ENCODE measurements at places on chromosomes 16 and 17.
A peak's percentile ranks its signal among the peaks of the same experiment; 100 is the strongest.

DNA sequence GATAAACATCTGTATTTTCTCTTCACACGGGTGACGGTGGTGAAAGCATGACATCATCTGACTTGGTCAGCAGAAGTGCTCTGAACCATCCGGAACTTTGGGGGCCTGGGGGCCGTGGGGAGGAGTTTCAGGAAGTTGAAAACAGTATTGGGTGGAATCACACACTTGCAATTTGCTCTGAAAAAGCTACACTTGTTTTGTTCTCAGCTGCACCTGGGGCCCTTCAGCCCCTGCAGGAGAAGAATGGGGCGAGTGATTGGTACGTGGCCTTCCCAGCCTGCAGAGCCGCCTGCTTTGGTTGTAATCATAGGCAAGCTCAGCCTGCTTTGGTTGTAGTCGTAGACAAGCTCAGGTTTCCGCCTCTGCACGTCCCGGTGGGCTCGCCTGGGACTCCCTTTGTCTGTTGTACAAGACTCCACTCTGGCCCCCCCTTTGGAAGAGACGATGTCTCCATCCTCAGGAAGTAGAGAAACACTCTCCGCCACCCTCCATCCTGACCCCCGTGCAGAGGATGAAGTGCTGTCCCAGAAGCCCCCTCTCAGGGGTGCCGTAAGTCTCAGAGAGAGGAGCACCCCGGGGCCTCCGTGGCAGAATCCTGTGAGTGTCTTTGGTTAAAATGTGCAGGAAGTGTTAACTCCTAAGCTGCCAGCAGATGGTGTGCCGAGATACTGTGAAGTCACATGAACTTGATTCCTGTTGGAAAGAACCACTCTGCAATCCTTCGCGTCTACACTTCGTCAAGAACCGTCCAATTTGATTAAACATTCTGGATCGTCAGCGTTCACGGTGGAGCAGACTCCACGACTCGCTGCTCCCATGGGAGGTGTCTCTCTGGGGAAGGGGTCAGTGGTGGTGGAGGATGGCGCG, 5.4 kb downstream of the BANP start:
- peak; percentile 68 for DNase-seq

DNA sequence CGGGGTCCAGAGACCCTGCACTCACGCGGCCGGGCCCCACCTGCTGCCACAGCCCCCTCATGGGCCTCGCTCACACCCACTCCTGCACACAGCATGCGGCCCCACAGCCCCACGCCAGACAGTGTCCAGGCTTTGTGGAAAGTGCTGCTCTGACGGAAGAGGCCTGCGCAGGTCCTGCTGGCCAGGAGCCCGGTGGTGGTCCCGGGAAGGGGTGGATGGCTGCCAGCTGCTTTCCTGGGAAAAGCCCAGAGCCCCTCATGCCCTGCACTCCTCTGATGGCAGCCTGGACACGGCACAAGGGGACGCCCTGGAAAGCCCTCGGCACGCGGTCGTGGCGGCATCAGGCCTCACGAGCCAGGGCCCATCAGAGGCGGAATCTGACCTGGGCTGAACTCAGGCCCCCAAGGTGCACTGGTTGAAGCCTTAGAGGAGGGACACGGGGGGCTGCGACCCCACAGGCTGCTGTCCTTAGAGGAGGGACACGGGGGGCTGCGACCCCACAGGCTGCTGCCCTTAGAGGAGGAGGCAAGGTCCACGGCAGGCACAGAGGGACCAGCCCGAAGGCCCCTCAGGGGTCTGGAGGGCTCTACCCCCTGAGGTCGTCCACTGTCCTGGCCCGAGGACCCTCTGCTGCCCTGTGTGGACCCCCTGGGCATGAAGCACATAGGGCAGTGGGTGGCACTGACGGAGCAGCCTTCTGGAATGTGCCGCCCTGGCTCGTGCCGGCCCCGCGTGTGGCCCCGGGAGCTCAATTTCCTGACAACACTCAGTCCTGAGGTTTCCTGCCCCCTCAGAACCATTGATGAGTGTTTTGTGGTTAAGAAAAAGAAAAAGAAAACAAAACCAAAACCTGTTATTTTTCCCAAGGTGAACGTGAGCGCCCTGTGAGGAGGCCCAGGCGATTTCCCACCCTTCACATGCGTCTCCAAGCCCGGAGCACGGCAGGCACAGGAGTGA, 22.1 kb downstream of the SOX8 start:
- DNase-seq, result no peak

- DNase-seq, result no peak
These were observed 4.1 kb downstream of the CHD9 start for GRCh38 chr16:53058882-53059281.

DNA sequence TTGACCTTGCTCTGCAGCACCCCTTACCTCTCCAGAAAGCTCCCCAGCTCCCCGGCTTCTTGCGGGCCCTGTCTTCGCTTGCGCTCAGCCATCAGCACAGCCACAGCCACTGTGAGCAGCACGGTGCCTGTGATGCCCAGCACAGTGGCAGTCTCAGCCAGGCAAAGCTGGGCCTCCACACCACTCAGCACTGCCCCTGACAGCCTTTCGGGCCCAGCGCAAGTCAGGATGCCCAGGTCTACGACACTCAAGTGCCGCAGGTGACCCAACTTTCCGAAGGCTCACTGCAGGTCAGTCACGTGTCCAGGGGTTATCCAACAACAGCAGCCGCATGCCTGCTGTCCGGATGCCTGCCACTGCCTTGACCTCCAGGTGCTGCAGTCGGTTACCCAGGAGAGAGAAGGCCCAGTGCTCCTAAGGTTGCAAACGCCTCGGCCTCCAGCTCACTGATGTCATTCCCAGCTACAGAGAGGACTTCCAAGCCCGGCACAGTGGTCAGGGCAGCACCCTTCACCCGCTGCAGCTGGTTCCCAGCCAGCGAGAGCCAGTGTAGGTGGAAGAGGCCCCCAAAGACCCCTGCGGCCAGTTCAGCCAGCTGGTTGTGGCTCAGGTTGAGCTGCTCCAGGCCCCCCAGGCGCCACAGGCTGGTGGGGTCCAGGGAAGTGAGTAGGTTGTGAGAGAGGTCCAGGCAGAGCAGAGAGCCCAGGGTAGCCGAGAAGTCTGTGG, 8.9 kb upstream of the TMEM101 start:
- DNase-seq, result no peak

DNA sequence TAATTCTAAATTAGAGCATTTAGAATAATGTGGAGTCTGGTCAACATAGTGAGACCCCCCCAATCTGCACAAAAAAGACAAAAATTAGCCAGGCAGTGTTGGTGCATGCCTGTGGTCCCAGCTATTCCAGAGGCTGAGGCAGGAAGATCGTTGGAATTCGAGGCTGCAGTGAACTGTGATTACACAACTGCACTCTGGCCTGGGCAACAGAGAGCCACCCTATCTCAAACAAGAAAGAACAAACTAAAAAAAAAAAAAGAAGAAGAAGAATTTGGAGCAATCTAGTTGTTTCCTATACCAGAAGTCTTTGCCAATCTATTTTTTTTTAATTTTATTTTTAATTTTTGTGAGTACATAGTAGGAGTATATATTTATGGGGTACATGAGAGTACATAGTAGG, 6.0 kb downstream of the CETP start:
- DNase-seq, result no peak

DNA sequence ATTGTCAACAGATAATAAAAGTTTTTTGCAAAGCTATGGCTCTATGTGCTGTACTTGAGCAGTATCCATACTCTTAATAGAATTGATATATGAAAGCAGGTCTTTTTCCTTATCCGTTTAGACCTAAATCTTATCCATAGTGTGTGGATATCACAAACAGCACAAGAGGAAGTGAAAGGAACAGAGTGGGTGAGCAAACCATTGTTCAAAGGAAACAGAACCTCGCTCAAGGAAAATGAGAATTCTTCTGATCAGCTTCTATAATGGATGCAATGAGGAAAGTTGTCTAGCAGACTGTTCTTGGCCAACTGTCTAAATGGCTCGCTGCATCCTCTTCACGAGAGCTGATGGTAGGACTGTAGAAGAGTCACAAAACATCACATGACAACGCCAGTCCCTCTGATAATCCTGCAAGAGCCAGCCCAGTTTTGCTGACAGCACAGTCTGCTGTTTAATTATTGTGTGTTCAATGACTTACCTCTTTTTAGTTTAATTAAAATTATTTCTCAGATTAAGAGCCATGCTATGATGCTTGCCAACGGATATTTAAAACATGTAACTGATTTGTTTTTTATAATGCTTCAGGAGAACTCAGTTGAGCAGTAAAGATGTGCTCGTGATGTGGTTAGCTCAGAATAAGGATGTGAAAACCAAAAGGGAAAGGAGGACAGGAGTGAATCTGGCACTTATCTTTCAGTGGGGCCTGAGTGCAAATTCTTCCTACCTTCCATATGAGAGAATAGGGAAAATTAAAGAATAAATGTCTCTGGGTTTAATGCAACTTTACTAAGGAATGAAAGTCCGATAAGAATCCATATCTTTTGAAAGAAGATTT, 38.5 kb downstream of the WWOX start:
- DNase-seq, result no peak

- no peak for DNase-seq
These were observed 118.4 kb upstream of the NOG start for GRCh38 chr17:56475116-56475515.

GRCh38 chr17:38508954-38509771, 80.9 kb downstream of the ARHGAP23 start:
- DNase-seq, result peak; percentile 71

- DNase-seq, result no peak
These were observed 8.6 kb downstream of the MEIOC start for GRCh38 chr17:44664867-44665266.

DNA sequence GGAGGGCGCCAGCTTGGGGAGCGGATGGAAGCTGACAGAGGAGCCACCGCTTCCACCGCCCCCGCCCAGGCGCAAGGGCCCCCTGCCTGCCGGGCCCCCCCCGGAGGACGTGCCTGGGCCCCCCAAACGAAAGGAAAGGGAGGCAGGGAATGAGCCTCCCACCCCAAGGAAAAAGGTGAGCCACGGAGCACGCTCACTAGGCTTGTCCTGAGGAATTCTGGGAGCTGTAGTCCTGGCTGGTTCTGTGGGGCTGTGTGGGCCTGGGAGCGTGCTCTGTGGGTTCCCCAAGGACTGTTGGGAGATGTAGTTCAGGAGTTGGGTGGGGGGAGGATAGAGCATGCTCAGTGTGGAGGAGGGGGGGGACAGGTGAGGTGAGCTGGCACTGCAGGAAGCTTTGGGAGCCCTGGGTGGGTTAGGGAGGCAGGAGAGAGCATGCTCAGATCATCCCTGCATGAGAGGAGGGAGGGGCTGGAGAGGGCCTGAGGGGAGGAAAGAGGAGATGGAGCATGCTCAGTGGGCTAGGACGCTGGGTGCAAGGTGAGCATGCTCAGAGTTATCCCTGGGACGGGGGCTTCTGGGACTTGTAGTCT, 4.5 kb downstream of the FBXL19 start:
- DNase-seq, result no peak

- no peak for DNase-seq
These were observed 367.6 kb upstream of the ERCC4 start for GRCh38 chr16:13552062-13552959.

- no peak for DNase-seq
These were observed 315.8 kb downstream of the HAPSTR1 start for GRCh38 chr16:9407206-9407758.

DNA sequence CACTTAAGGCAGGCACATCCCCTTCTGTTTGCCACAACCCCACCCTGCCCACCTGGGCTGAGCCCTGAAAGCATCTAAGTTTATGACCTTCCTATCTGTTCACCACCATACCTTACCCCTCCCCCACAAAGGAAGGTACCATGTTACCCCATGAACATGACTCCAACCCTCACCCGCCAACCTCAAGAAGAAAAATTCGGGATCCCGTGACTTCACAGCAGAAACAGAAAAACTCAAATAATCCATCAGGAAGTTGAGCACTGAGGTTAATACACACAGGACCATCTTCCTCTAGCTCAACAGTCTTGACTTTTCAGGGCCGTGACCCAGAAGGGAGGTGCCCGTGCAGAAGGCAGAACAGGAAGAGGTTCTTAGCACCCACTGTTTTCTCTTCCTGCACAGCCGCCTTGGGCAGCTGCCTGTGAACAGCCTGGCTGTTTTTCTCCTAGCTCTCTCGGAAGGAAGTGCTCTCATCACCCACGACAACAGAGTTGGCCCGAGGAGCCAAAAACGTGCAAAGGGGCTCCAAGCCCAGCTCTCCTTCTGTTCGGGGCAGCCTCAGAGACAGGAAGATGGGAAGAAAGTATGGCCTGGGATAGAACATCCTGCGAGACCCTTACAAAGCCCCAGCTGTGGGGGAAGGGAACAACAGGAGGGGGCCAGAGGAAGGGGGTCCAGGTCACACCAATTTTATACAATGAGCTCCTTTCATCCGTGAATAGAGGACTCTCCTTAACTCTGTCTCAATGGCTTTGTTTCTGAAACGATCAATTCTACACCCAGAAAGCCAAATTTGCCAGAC, 101.1 kb downstream of the XYLT1 start:
- peak; percentile 84 for DNase-seq

DNA sequence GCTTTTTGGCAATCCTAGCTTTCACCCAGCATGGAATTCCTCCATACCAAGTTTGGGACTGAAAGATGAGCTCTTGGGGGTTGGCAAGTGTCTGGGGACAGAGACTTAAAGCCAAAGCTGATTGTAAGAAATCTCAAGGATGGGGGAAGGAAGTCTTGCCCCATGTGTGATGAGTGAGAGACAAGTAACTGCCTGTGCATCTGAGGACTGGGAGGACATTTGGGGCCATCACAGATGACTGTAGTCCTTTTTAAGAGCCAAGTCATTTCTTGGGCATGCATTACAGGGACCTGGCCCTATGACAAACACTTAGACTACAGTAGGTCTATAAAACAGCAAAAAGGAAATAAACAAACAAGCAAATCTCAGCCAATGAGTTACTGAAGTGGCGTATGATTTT, 36.3 kb upstream of the CCL2 start:
- DNase-seq, result no peak

DNA sequence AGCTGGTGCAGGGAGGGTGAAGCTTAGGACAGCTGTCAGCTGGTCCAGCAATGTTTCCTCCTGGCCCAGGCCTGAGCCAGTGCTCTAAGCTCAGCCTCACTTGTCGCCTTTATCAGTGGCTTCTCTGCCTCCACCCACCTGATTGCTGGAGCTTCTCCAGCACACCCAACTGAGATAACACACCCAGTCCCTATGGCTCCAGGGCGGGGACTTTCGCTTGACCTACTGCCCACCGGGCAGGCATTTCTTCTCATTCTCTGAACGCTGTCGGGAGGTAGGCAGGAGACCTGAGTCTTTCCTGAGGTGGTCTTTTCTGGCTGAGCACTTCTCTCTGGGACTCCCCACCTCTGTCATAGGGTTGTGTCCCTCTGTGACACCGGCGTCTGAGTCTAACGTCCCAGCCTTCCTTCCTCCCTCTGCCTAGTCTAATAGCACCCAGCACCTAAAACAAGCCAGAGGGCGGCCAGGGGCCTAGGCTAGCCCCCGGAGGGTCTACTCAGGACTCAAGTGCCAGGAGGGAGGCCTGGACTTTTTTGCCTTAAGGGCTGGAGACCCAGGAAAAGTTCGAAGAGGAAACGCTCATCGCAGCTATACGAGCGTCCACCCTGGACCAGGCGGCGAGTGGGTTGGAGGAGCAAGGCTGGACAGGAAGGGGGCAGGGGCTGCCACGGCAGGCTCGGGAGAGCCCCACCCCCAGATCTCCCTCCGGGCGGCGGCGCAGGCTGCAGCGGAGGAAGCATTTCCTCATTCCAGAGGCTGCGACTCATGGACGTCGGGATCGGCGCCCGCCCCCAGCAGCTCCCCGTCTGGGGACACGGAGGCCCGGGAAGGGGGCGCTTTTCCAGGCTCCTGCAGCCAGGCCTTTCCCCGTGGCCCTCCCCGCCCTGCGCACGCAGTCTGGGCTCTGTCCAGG, 756 bp downstream of the TAX1BP3 start:
- peak; percentile 85 for DNase-seq

Measured in tibial artery (tissue), 4 donors.